ENCODE measurements at places on chromosomes 16 and 17.

DNA sequence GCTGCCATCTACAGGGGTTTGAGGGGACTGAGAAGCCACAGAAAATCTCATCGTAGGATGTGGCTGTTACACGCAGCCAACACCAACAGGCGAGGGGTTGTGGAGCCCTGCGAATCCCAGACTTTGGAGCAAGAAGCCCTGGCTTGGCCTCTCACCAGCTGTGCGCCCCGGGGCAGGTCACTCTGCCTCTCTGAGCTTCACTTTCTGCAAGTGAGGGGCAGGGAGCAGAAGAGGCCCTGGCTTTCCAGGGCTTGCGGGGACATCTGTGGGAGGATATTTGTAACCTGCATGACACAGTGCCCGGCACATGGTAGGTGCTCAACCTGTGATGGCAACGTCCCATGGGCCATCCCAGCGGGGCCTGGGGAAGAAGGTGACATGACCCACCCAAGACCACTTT lies 32.9 kb upstream of the CIBAR2 start:
- no peak for DNase-seq

GRCh38 chr16:64196444-64196843 lies 925.4 kb downstream of the CDH11 start:
- DNase-seq = no peak

- no peak for DNase-seq
Measured at GRCh38 chr17:16304830-16305229, 48.4 kb downstream of the CENPV start.

- no peak for DNase-seq
Measured at GRCh38 chr16:500709-501108, 26.8 kb upstream of the CAPN15 start.

DNA sequence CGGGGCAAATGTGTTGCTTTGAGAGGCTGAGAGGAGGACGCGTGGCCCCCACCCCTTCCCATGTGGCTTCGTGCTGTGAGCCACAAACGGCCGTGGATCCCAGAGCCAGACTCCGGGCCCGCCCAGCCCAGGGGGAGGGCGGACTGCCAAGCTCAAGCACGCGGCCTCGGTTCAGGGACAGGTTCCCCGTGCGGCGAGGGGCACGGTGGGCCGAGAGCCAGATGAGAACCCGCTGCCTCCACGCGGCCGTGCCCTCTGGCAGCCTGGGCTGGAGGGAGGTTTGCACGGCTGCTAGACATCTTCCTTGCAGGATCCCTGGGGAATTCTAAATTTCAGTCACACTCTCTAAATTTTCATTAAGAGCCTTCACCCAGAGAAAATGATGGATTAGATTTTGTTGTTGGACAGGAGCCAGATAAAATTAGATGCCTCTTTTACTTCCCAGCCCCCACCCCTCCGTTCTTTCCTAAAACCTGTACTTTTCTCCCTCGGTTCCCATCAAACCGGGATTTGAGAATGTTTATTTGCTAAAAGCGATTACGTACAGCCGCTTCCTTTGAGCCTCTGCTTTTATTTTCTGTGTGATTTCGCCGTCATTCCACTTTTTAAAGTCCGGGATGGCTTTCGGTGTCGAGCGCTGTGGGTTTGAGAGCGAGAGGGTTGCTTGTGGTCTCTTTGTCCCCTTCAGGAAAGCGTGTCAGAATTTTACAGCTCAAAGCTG lies 25.0 kb upstream of the GNG13 start:
- no peak for DNase-seq

GRCh38 chr16:75222271-75222783 lies 3.5 kb downstream of the CTRB1 start:
- DNase-seq = no peak

GRCh38 chr17:38601539-38602351 lies 4.0 kb downstream of the SRCIN1 start:
- no peak for DNase-seq

GRCh38 chr16:82535262-82535661 lies 91.5 kb upstream of the CDH13 start:
- DNase-seq = no peak

- DNase-seq = no peak
Measured at GRCh38 chr17:19939993-19940721, 37.5 kb downstream of the AKAP10 start.

- no peak for DNase-seq
Measured at GRCh38 chr16:76478105-76478504, 200.9 kb downstream of the CNTNAP4 start.

DNA sequence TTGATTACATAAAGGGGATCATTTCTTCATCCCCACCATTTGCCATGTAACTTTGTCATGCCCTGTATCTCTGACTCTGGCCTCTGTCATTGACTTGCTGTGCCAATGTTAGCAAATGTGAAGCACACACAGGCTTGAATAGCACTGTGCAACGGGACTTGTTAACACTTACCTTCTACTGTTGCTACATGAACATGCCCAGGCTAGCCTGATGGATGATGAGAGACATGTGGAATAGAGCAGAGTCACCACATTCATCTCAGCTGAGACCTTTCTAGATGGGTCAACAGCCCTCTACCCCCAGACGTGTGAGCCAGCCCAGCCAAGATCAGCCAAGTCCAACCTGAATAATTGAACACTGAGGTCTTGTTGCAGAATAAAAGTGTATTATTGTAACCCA lies 162.1 kb upstream of the SALL1 start:
- no peak for DNase-seq

GRCh38 chr17:61848247-61848646 lies 15.1 kb downstream of the BRIP1 start:
- DNase-seq = no peak

DNA sequence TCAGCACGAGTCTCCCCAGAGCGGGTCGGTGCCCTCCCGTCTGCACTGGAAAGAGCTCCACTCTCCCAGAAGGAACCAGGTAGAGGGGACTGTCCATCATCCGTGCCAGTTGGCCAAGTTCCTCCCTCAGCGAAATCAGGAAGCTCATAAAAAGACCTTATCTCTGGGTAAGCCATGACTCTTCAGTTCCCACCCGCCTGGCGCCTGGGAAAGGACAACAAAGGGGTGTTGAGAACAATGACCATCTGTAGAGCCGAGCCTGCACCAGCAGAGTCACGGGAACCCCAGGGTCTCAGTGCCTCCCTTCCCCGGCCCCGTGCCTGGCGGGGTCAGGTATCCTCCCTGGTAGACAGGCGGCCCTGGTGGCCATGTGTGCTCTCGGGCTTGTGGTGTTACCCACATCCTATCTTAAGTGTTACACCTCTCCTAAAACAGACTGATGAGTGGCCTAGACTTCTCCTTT lies 190.7 kb downstream of the AXIN2 start:
- DNase-seq = no peak

GRCh38 chr16:23795378-23795777 lies 40.4 kb upstream of the PRKCB start:
- DNase-seq = no peak

DNA sequence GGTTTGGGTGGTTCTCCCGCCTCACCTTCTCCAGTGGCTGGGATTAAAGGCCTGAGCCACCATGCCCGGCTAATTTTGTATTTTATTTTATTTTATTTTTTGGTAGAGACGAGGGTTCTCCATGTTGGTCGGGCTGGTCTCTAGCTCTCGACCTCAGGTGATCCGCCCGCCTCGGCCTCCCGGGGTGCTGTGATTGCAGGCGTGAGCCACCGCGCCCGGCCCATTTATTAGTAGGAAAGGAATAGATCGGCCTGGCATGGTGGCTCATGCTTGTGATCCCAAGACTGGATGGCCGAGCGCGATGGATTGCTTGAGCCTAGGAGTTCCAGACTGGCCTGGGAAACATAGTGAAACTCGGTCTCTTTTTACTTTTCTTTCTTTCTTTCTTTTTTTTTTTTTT lies 20.4 kb upstream of the RBL2 start:
- no peak for DNase-seq

GRCh38 chr16:86060381-86061317 lies 161.7 kb downstream of the IRF8 start:
- DNase-seq = no peak

GRCh38 chr16:66926171-66926947 lies 1.0 kb upstream of the RRAD start:
- DNase-seq = no peak

DNA sequence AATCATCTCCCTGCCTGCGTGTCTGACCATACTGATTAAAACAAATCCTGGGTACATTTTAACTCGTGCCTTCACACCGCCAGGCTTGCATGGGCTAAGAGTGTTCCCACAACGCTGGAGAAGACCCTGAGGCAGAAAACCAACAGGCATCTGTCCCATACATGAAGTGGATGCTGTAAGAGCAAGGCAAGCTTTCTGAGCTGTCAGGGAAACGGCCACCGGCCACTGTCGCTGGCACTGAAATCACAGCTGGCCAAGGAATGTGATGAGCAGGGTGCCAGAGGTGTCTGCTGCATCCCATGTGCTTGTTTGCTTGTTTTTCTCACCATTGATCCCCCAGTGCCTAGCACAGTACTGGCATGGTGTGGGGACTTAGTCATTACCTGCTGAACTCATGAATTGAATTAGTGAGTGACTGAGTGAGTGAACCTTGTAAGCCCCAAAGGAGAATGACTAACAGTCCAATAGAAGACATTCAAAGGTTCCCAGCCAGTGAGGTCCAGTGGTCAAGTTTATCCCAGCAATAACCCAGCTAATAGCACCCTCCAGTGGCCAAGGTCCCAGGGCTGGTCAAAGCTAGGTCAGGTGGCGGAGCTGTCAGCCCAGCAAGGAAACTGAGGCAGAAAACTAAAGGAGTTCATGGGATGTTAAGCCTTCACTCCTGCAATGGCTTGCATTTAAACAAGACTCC lies 92.7 kb upstream of the CDH5 start:
- DNase-seq = no peak

DNA sequence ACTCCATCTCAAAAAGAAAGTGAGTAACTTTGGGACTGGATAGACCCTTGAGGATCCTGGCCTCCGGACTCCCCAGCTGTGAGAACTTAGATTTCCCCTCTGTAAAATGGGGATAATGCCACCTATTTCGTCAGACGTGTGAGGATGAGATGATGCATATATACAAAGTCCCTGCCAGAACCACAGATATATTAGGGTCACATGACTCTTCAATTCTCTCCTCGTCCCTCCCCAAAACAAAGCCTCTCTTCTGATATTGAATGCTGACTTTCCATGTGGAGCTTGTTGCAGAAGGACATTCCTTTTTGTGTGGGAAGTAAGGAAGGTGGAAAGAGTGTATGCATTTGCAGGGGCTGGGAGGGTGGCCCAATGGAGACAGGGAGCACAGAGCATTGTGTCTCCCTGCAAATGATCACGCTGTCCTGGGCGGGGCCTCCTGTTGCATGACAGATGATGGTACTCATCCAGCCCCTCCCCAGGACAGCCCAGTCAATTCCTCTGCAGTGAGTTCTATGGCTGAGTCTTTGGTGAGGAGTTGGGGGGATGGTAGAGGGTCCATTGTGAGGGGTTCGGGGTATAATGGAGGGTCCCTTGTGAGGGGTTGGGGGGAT lies 35.1 kb upstream of the MGAT5B start:
- DNase-seq = no peak

GRCh38 chr17:78362671-78363070 lies 2.8 kb upstream of the SOCS3 start:
- no peak for DNase-seq

DNA sequence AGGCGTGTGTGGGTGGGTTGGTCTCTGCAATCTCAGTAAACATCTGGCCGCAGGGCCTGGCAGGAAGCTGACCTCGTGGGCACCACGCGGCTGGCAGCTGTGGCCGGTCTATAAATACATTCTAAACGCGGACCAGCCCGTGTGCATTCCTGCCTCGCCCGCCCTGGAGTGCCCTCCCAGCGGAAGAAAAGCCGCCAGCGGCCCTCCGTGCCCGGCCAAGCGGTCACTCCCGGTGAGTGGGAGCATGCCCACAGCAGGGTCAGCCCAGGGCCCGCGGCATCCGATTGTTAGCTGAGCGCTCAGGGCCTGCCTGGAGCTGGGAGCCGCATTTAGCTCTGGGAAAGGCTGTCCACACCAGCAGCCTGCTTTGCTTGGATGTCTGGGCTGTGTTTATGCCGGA lies 10.3 kb downstream of the ZNF469 start:
- DNase-seq = no peak

GRCh38 chr17:40345161-40345993 lies 19.2 kb downstream of the GJD3 start:
- peak; percentile 22 for DNase-seq

GRCh38 chr16:4814542-4815173 lies 12.2 kb upstream of the ROGDI start:
- DNase-seq = no peak

- DNase-seq = no peak
Measured at GRCh38 chr17:48100591-48101011, 677 bp downstream of the CBX1 start.

GRCh38 chr17:9167379-9167778 lies 146.1 kb downstream of the NTN1 start:
- no peak for DNase-seq

- DNase-seq = no peak
Measured at GRCh38 chr16:87608400-87608985, 6.2 kb downstream of the JPH3 start.

- no peak for DNase-seq
Measured at GRCh38 chr17:75721463-75722011, 278 bp downstream of the ITGB4 start.

DNA sequence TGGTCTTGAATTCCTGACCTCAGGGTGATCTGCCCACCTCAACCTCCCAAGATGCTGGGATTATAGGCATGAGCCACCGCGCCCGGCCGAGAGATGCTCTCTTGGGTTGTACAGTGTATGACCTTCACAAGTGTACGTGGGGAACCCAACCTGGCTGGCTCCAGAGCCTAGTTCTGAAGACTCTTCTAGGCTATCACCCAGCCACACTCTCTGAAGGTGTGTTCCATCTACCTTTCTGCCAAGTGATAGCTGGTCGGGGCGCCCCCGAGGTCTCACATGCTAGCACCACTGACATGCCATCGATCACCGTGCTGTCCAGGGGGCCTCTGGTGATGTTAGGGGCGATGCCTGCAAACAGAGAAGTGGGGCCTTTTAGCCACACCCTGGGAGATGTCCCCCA lies 121.7 kb upstream of the CDC42EP4 start:
- no peak for DNase-seq

- DNase-seq = no peak
Measured at GRCh38 chr16:86910161-86910769, 331.9 kb downstream of the FOXL1 start.

DNA sequence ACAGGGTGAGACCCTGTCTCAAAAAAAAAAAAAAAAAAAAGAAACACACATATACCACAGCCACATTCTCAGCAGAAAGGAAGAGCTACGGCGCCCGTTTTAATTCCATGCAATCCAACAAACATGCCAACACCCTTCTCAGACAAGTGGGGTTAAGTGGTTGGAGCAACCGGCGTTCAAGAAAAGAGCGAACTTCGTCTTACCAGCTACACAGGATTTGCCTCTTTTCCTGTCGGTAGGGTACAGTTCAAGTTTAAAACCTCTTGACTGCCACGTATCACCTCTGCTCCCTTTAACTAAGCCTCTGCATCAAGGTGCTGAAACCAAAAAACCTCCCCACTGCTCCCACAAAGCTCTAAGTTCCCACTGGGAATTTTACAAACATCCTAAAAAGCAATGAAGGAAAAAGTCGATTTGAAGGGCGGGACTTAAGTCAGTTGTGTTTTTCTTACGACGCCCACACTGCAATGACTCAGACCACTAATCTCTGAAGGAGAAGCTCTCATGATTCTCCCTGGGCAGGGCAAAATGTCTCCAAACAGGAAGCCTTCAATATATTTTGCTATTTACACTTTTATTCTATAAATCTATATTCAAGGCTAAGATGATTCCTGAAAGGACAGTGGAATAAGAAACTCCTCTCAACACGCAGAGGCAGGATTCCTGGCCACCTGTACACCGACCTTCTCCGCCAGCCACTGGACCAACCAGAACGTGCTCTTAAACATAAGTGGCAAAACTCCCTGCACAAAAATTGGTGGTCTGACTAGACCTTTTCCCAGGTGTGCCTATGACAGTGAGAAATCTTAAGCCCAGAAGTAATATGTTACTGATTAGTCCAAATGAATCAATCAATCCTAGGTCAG lies 18.8 kb downstream of the SRP68 start:
- no peak for DNase-seq

GRCh38 chr17:3976675-3977171 lies 12.5 kb upstream of the ATP2A3 start:
- no peak for DNase-seq
